ENCODE measurements at places on chromosomes 3 and 15.
A peak's percentile ranks its signal among the peaks of the same experiment; 100 is the strongest.

GRCh38 chr15:88788036-88788435, 15.2 kb upstream of the ACAN start:
- DNase-seq: no peak

DNA sequence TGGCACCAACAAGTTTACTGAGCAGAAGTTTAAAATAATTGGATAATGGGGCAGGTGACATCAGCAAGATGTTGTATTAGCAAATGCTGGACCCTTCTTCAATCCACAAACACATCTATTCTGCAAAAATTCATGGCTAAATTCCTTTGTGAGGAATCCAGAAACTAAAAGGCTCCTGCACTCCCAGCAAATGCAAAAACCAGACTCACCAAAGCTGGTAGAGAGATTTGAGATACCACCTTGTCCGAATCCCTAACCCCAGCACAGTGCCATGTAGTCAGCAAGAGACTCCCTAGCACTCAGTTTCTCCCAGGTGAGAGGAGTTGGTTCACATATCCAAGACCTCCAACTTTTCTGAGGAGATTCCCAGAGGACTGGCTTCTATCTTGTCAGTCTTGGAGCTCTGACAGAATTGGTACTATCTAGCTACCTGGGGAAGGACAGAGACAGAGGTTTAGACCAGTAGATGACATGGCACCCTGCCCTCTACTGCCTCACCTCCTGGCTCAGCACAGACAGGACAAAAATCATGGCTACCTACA, 21.8 kb downstream of the GREM1 start:
- DNase-seq: no peak

- no peak for DNase-seq
These were observed 59.1 kb downstream of the FBLN2 start for GRCh38 chr3:13607821-13608597.

DNA sequence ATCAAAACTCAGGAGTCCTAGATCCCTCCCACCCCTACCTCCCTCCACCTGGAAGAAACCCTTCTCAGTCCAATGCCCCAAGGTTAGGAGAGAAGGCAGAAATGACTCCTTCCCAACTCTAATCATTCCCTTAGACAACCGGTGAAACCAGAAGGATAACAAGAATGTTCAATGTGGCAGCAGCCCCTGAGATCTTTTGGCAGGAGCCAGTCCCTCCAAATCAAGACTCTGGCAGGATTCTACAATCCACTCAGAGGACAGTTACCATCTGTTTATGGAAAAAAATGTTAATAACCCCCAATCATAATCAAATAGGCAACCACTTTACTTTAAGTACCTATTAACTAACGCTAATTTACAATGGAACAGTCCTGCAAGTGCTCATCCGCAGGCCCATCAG, 136.5 kb downstream of the NTRK3 start:
- DNase-seq: no peak

GRCh38 chr3:173135059-173135458, 6.0 kb downstream of the SPATA16 start:
- DNase-seq: no peak

DNA sequence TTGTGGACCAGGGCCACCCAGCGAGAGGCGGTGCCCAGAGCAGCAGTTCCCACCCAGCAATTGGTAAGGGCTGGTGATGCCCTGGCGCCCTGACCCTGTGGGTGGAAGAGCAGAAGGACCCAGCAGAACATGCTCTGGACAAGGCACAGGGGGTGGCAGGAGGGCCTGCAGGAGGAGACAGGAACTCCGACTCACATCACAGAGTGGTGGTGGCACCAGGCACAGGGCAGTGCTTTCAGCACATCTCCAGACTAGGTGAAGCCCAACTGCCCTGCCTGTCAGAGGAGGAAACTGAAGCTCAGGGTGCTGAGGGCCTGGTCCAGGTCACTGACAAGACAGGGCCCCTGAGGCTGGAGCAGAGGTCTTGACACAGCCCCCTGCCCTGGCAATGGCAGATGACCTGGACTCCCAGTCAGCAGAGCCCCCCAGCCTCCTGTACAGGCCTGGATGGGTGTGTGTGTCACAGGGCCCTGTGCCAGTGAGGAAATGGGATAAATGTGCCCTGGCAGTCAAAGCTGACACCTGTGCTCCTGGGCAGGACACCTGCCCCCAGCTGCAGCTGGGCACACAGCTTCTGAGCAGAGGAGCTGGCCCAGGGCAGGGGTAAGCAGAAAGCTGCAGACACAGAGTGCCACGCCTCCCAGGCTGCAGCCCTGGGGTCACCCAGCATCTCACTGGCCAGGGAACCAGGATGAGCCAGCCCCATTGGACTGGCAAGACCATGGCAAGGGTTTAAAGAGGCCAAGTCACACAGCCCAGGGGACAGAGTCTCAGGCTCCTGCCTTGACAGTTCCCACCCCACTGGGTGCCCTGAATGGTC, 11.4 kb downstream of the KLF15 start:
- DNase-seq: peak; percentile 2

DNA sequence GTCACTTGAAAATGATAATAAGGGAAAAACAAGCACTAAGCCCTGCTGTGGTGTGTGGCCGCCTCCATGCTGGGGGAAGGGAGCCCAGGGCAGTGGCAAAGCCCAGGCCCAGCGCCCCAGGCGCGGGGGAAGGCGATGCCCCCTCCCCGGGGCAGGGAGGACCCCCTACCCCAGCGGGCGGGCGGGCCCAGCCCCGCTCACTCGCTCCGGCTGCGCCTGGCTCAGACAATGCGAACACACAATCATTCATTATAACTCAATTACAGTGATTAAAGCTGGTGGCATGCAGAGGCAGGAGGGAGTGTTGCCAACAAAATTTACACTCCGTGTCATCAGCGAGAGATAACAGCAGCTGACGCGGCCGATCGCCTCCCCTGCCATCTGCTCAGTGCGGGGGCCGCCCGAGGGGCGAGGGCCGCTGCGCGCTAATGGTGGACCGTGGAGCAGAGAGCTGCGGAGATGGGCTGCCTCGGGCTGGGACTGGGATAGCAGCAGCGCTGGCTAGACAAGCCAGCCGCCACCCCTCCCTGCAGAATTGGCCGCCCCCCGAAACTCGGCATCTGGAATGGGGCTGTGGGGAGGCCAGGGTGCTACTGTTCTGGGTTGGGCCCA, 64.1 kb downstream of the TLE3 start:
- DNase-seq: no peak

- no peak for DNase-seq
These were observed 523.2 kb upstream of the ZNF717 start for GRCh38 chr3:76308541-76308940.

- no peak for DNase-seq
These were observed at the start of gene GDPGP1 for GRCh38 chr15:90234096-90234988. Gene GDPGP1 (plus strand): TSS chr15:90234209. CDS start chr15:90240909, 6,700 bp downstream.

DNA sequence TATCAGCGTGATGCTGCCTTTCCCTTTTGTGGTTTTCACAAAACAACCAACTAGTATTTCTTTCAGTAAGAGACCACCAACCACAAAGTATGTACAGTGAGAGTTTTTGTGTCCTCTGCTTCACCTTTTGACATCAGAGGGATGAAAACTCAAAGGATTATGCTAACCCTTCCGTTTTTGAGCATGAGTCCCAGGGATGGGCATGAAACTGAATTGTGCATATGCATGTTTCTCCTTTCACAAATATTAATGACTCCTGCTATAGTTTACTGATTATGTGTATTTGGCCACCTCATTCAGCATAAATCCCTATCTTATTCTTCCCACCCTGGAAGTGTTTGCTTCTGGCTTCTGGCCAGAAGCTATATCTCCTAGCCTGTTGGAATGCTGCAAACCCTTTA, 59.2 kb downstream of the RSRC1 start:
- DNase-seq: no peak

- DNase-seq: no peak
These were observed 320.9 kb downstream of the ERC2 start for GRCh38 chr3:56147354-56147753.

DNA sequence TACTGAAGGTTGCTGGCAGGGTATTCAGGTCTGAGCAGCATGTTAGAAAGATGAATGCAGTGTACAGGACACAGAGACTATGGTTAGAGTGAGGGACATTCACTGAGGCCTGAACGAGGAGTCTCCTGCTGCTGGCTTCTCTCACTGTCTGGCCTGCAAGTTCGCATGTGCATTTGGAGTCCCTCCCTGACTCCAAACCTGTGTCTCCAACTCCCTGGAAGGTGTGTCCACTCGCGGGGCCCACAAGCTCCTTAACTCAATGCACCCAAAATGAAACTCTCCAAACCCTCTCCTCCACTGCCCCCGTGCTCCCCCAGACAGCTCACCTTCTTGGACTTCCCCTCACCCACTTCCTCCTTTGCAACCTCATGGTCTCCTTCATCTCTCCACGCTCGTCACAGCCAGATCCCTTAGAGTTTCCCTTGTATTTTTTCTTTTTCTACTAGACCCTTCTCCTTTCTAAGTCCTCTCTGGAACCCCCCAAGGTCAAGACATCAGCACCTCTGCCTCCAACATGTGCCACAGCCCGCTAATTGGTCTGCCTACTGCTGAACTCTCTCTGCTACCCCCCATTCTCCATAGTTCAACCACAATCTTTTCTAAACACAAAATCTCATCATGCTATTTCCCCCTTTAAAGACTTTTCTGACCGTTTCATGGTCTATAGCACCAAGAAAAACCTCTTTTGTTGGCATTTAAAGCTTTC, 58.3 kb downstream of the HES1 start:
- no peak for DNase-seq

GRCh38 chr15:89307791-89308190, 26.8 kb downstream of the POLG start:
- no peak for DNase-seq

DNA sequence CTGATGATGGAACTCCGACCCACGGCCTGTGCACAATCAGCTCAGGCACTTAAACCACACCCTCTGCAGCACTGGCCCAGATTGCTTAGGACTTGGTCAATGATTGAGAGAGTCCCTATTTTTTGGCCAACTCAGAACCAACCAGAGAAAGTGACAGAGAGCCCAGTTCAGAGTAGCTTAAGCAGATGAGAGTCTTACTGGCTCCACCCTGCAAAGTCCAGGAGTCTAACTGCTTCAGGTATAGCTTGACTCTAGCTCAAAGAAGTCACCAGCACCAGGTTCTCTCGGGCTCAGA, 20.1 kb downstream of the SLC6A20 start:
- no peak for DNase-seq

GRCh38 chr3:133037436-133037835, 755 bp upstream of the TMEM108 start:
- peak; percentile 10 for DNase-seq

GRCh38 chr3:138188013-138188730, 1.1 kb downstream of the ARMC8 start:
- DNase-seq: no peak

DNA sequence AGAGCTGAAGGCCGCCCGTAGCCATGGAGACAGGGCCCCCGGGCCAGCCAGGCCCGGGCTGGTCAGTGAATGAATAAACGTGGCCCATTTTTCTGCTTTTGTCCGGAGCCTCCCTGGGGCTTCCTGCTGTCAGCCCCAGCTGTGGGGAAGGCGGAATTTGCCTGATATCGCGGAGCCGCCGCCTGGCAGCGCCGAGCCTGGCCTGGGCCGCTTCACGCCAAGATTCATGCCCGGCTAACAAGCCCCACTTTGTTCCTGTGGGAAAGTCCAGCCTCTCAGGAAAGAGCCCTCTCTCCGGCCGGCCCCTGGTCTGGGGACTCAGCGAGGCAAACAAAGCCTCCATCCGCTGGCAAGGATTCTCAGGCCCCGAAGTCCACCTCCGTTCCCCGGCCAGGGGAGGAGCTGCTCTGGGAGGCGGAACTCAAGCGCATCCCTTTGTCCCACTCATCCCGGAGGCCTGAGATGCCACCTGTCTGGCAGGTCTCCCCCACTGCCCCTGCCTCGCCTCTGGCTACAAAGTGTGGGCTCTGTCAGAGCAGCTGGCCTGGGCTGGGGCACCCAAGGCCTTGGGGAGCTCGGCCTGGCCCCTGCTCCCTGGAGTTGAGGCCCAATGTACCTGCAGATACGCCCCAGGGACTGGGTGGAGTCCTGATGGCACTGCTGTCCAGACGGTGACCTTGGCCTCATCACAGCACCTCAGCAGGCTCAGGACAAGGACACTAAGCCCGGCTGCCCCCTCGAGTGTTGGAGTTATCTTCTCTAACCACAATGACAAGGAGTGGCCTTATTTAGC, 51.6 kb upstream of the SLC6A11 start:
- no peak for DNase-seq

- DNase-seq: no peak
These were observed 4.0 kb upstream of the CAPN3 start for GRCh38 chr15:42355291-42355690.

- DNase-seq: no peak
These were observed 152.5 kb downstream of the ADAMTS17 start for GRCh38 chr15:100189319-100189718.

DNA sequence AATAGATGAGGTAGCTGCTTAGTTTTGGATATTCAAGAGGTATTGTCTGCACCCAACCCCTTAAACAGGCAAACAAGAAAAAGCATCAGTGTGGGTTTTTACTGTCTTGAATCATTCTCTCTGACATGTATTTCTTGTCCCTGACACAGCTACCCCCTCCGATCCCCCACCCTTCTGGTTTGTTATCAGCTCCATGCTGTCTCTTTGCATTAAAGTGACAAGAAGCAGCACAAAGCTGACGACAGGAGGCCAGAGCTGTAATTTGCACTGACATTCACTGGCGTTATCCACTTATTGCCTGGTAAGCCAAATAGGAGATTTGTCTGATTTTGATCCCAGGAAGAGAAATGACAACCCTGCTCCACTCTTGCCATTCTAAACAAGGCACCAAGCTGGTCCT, 83.3 kb upstream of the SNRK start:
- no peak for DNase-seq

- no peak for DNase-seq
These were observed 95.8 kb upstream of the SLC25A36 start for GRCh38 chr3:140845882-140846281.

DNA sequence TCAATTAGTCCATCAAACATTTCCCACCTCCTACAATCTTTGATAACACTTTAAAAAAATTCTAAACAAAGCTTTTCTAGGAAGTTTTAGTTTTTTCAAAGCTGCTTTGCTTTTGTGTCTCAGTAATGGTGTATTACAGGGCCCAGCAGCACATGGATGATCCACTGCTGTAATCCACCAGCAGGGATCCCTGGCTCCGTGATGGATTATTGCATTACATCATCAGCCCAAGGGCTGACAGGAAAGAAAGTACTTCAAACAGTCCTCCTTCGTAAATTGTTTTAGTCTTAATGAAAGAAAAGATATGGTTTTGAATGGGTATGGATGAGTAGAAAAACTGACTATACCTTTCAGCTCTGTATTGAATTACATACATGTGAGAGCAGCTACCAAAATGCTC, 688.9 kb upstream of the NAALADL2 start:
- no peak for DNase-seq

DNA sequence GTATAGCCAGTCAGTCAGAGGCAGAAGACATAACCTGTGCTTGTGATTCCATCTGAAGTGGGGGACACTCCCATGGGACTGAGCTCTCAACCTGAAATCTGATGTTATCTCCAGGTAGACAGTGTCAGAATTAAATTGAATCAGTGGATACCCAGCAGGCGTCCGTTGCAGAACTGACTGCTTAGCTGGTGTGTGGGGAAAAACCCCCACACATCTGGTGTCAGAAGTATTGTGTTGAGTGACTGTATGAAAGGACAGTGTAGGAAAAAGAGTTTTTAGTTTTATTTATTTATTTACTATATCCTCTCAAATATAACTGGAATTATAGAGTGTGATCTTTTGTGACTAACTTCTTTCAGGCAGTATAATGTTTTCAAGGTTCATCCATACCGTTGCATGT, 10.4 kb downstream of the KPNA4 start:
- DNase-seq: no peak
